ENCODE measurements at places on chromosomes 11 and 22.

GRCh38 chr11:74418509-74418895, 20.3 kb upstream of the PGM2L1 start:
- DNase-seq, result no peak

- DNase-seq, result no peak
Measured at GRCh38 chr11:78855116-78855515, 280.5 kb upstream of the NARS2 start.

DNA sequence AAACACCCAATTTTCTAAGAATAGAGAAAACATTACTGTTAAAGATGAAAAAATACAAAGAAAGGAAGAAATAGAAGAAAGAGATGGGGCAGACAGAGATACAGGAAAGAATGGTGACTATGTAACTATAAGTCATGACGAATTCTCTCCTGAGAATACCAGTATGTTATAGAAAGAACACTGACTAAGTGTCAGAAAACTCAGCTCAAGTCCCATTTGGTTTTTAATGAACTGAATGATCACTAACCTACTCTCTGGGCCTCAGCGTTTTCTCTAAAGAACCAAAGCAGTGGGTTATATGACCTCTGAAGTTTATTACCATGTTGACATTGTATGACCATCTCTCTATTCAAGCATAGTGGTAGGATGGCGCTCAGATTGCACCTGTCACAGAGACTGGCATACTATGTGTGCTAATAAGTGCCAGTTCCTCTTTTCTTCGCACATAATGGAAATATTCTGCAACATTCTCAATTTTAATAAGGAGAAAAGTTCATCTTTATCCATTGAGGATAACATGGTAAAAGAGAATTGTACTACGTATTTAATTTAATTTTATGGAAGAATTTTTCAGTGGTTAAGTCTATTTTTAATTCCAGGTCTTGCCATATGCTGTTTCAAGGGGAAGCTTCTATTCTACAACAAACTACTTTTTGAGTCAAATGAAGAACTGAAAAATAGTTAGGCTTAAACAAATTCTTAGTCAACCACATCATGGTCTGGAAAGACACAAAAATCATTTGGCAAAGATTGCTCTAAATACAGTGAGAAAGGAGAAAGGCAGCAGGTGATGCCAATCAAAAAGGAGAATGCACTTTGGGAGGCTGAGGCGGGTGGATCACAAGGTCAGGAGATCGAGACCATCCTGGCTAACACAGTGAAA, 25.0 kb upstream of the EED start:
- no peak for DNase-seq

GRCh38 chr11:132904091-132904490, 628.2 kb downstream of the OPCML start:
- no peak for DNase-seq

GRCh38 chr22:42862045-42862734, 5.1 kb upstream of the ARFGAP3 start:
- DNase-seq, result no peak

DNA sequence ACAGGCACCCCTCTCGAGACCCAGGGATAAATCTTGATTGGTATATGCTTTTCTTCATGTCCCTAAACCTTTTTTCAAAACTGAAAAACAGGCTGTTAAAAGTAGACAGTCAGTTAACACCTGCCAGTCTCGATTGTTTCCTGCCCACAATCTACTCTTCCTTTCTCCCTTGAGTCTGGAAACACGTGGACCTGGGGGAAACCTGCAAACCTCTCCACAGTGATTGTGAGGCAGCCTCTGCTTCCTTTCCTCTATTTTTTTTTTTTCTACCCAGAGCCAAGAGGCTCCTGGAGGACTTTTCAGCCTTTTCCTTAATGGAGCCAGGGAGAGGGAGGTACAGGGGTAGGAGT, 69.4 kb upstream of the CLMP start:
- no peak for DNase-seq

- DNase-seq, result no peak
Measured at GRCh38 chr11:810040-810567, 337 bp downstream of the RPLP2 start.

- DNase-seq, result no peak
Measured at GRCh38 chr11:132357811-132358572, 987.6 kb downstream of the NTM start.

- no peak for DNase-seq
Measured at GRCh38 chr11:69391192-69392103, 90.0 kb upstream of the LINC01488 start.

DNA sequence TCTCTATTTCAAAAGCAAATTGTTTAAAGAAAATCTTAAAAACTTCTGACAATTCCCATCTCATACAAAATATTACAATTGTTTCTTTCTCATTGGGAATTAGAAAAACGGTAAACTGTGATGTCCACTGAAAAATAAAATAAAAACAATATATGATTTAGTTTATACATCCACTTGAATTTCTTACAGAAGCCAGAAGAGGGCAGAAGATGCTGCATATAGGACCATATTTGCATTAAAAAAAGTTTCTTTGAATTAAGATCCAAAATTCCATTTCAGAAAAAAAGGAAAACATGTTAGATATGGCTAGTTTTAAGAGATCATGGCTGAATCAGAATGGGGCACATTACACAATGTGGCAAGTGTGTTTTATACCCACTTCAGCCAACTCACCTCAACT, 39.3 kb upstream of the LRRC4C start:
- DNase-seq, result no peak

DNA sequence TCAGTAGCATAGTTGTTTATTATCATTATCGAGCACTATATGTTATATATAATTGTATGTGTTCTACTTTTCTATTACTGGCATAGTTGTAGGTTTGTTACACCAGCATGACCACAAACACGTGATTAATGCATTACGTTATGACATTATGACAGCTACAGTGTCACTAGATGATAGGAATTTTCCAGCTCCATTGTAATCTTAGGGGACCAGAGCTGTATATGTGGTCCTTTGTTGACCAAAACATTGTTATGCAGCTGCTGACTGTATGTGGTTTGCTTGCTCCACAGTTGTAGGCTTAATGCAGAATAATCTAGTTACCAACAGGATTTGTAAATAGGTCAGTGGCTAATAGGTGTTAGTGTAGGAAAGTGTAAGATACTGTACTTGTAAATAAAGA, 66.1 kb downstream of the HSD17B12 start:
- no peak for DNase-seq

- DNase-seq, result no peak
Measured at GRCh38 chr11:114297806-114298709, 1.9 kb downstream of the NNMT start.

DNA sequence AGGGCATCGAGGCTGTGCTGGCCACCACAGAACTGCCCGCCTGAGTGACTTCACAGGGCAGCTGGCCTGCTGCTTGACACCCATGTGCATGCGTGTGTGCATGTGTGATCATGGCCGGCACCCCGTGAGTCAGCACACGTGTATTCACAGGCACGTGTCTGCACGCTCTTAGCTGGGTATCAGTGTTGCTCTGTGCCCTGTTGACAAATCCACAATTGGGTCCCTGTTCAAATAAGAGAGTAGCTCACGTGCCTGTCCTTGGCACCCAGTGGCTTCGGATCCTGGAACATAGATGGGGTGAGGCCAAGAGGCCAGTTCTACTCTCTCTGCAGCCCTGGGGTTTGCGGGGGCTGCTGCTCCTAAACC, 14.0 kb downstream of the B3GAT1 start:
- no peak for DNase-seq

- peak; percentile 81 for DNase-seq
Measured at GRCh38 chr22:42270176-42270509, 310 bp downstream of the TCF20 start.

DNA sequence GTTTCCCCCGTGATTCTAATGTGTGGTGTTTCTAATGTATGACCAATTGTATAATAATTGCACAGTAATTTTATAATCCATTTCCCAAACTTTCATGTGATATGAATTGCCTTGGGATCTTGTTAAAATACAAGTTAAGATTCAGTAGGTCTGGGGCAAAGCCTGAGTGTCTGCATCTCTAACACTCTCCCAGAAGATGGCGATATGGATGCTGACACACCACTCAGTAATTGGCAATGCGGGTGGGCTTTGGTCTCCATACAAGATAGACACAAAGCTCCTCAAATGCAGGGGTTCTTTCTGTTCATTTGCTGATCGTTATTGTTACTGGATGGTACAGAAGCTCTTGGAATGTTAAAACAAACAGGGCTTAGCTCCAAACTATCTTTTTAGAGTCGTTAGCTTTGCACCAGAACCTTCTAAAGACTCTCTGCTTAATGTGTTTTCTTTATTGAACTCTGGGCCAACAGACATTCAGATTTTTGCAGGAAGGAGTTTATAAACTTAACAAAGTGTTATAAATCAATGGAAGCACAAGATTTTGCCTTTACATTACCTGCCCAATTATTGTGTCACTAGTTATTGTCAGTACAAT, 45.4 kb upstream of the ANO3 start:
- no peak for DNase-seq

DNA sequence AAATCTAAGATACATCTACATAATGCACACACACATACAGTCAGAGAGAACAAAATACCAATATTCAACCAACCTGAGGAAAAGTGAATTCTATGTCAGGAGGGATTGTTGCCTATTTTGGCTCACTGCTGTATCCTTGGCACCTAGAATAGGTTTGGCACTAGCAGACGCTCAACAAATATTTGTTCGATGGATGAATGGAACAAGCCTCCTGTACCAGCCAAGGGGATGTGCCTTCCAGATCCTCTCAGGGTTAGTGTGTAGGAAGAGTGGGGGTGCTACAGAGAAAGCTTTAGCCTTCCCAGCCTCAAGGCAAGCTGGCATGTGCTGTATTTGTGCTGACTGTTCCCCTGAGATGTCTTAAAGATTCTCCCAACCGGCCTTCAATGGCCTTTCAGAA, 23.3 kb upstream of the POU2AF1 start:
- no peak for DNase-seq

DNA sequence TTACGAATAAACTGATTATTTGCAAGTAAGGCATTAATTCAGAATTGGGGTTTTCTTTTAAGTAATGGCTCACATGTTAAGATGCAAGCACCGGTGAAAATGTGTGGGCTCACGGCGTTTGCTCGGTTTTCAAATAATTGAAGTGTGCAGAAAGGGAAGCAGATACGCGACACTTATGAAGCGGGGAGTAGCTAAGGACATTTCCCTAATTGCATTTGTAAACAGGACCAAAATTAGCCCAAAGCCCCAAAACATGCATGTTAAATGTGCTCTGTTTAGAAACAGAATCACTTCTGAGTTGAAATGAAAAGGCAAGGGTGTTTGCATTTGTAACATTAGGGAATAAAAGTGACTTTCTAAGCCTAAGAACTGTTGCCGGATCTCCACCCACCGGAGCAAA, 61.3 kb downstream of the ELFN2 start:
- DNase-seq, result no peak

- no peak for DNase-seq
Measured at GRCh38 chr11:36162883-36163434, 126.3 kb downstream of the COMMD9 start.

GRCh38 chr11:71153005-71153390, 99.4 kb downstream of the SHANK2 start:
- no peak for DNase-seq

- DNase-seq, result no peak
Measured at GRCh38 chr11:36741515-36741914, 143.5 kb upstream of the RAG2 start.

GRCh38 chr11:131595797-131596196, 225.4 kb downstream of the NTM start:
- no peak for DNase-seq

DNA sequence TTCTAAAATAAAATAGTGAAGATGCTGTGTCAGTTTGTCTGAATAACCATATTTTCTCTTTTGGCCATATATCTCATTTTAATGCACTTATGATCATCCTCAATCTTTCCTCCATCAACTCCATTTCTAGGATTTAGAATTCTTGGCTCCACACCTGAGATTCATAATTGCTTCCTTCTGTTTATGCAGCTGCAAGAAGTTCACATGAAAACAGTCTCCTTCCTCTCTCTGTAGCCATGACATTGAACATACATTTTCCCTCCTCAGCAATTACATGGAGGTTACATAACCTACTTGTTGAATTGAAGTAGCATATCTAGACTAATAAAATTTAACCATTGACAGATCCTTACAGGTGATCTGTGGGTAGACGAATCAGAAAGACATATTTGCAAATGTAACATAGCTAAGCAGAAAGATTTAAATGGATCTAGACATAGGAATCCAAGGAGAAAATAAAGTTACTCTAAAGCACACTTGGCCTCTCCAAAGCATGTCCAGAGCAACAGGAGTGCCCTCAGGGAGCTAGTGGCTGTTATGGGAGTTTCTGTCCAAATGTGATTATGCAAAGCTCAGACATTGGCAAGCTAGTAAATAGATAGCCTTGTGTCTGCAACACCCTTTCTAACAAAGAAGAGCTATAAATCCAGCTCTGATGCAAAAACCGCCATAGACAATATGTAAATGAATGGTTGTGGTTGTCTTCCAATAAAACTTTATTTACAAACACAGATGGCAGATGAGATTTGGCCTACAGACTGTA, 119.9 kb upstream of the MPPED2 start:
- DNase-seq, result no peak

DNA sequence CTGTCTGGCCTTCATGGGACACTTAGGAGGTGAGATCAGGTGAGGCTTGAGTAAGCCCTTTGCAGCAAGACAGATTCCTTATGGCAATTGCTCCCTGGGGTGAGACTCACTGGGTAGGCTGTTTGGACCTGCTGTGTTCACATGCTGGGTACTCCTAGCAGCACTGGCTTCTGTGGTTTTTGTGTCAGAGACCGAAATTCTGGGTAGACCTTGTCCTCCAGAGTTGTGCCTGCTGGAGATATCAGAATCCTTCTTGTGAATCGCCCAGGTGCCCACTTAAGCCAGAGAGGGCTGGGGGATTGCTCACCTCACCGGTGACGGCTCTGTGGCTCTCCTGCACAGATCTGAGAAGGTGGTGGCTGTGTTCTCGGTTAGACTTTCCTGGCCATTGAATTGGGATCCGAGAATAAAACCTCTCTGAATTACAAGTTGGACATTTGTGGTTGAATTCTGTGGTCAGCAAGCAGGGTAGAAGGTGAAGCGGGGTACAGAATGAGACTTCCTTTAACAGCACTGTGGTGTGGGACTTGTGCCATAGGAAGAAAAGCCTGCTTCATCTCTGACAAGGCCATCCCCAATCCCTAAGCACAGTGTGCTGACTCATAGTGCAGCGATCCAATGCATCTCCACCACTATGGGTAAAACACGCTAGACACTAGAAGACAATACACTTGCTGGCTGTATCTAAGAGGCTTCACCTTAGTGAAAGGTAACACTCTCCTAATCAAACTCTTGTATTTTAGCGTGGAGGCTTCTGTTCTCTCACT, 52.5 kb upstream of the TTC12 start:
- no peak for DNase-seq

- no peak for DNase-seq
Measured at GRCh38 chr11:95884376-95884775, 39.5 kb downstream of the MTMR2 start.

- peak; percentile 49 for DNase-seq
Measured at GRCh38 chr11:45108070-45109064, 38.1 kb upstream of the PRDM11 start.

- no peak for DNase-seq
Measured at GRCh38 chr22:20574920-20575353, 67.5 kb downstream of the MED15 start.

DNA sequence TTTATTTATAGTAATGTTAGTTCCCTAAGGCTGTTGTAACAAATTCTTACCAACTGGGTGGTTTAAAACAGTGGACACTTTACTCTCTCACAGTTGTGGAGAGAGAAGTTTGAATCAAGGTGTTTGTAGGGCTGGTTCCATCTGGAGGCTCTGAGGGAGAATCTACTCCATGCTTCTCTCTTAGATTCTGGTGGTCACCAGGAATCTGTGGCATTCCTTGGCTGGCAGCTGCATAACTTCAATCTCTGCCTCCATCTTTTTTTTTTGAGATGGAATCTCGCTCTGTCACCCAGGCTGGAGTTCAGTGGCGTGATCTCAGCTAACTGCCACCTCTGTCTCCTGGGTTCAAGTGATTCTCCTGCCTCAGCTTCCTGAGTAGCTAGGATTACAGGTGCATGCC, 46.3 kb downstream of the LDLRAD3 start:
- no peak for DNase-seq
